ENCODE measurements at places on chromosomes 7 and 10. TPM values are rescaled to one million over a fixed set of nuclear protein-coding genes. Genes with fewer than 3 reads are reported as not detected.

DNA sequence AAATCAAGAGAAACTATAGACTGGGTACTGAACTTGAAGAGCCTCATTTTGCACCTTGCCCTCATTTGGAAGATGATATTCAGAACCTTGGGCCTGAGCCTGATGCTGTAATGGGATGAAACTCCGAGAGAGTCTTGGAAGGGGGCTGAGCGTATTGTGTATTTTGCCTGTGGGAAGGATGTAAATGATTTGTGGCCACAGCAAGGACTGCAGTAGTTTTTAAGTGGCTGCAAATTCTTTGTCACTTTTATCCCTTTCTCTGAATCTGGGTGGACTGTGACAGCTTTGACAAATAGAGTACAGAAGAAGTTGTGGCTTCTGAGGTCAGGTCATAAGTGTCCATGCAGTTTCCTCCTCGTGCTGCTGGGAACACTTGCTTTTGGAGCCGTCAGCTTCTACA lies 221.2 kb downstream of the ADRA2A start:
- no peak overlapping the region for H3K4me3 ChIP-seq
- DNase-seq = peak; percentile 26
- H3K4me1 ChIP-seq = no peaks in the 10 kb centered on the region
- H3K27me3 ChIP-seq = no peaks in the 10 kb centered on the region
- H3K27ac ChIP-seq = peak overlapping the region; percentile 7

Gene NRCAM
- 20.6 TPM for total RNA-seq

DNA sequence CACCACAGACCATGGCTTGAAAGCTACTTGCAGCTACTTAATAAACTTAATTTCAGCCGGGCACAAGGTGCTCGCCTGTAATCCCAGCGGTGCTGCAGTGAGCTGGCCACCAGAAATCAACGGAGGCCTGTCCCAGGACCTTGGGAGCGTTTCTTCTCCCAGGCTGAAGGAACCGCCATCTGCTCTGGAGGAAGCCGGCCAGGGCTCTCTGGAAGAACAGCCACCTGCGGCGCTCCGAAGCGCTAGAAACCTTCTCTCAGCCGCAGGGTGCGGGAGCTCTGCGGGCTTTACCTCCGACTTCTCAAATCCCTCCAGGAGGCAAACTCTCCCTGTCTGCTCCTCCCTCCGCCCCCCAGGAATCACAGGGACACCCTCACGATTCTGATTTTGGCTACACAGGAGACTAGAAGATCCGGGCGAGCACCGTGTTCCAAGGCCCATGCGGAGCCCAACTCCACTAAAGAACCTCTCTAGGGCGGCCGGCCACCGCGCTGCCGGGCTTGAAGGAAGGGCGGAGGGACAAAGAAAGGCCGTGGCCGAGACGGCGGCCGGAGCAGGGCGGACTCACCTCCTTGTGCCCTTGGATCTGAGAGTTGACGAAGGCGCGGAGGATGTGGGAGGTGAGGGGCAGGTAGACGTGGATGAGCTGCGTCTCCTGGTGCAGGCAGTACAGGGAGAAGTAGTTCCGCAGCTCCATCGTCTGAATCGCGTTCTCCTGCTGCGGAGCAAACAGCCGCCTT lies 14.4 kb downstream of the NUDT1 start:
- no peak overlapping the region for H3K27ac ChIP-seq
- H3K4me1 ChIP-seq = no peaks in the 10 kb centered on the region
- H3K36me3 ChIP-seq = no peaks in the 10 kb centered on the region
- no peak for DNase-seq
- no peaks in the 10 kb centered on the region for H3K27me3 ChIP-seq

- H3K4me1 ChIP-seq = no peaks in the 10 kb centered on the region
- H3K4me3 ChIP-seq = no peak overlapping the region
- no peaks in the 10 kb centered on the region for H3K27me3 ChIP-seq
- H3K36me3 ChIP-seq = no peaks in the 10 kb centered on the region
- DNase-seq = no peak
These were observed 275.7 kb downstream of the TCERG1L start for GRCh38 chr10:131035779-131036178.

DNA sequence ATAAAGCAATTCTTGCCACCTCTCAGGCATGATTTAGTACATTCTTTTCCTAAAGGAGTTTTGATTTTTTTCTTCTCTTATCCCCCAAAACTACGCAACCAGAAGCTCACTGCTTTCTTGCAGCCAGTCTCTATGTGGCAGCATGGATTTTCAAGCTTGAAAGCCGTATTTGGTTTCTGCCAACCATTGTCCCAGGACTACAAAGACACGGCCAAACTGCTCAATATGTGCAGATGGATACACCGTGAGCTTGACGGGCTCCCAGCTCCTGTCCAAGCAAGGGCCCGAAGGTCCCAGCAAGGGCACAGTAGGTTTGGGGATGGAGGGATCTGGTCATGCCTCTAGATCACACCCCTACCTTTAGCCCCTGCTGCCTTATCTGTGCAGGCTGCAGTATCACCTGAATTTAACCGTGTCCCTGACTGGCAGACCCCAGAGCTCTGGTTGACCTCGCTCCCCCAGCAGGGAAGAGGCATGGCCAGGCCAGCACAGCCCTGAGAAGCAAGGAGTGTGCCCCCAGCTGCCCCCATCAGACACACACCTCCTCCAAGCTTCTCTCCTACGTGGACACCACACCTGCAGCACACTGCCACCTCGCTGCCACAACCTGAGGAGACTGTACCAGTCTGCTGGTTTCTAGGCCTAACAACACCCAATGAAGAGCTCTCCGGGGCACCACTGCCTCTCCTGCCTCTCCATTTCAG lies 86.8 kb downstream of the COBL start:
- DNase-seq = no peak
- peaks cover 4% of the 10 kb centered on the region for H3K4me1 ChIP-seq
- peak overlapping the region; percentile 33 for H3K4me3 ChIP-seq
- H3K27ac ChIP-seq = no peak overlapping the region

All from kidney (tissue), 22 donors.